ENCODE measurements at places on chromosomes 3 and 15.

DNA sequence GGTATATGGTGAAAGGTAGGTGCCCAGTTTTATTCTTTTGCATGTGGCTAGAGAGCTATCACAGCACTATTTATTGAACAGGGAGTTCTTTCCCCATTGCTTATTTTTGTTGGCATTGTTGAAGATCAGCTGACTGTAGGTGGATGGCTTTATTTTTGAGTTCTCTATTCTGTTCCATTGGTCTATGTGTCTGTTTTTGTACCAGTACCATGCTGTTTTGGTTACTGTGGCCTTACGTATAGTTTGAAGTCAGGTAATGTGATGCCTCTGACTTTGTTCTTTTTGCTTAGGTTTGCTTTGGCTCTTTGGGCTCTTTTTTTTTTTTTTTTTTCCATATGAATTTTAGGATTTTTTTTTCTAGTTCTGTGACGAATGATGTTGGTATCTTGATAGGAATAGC is 139.2 kb upstream of the CTNNB1 start:
- no peak for DNase-seq

GRCh38 chr3:39350714-39351113 is 21.2 kb downstream of the CCR8 start:
- no peak for DNase-seq

DNA sequence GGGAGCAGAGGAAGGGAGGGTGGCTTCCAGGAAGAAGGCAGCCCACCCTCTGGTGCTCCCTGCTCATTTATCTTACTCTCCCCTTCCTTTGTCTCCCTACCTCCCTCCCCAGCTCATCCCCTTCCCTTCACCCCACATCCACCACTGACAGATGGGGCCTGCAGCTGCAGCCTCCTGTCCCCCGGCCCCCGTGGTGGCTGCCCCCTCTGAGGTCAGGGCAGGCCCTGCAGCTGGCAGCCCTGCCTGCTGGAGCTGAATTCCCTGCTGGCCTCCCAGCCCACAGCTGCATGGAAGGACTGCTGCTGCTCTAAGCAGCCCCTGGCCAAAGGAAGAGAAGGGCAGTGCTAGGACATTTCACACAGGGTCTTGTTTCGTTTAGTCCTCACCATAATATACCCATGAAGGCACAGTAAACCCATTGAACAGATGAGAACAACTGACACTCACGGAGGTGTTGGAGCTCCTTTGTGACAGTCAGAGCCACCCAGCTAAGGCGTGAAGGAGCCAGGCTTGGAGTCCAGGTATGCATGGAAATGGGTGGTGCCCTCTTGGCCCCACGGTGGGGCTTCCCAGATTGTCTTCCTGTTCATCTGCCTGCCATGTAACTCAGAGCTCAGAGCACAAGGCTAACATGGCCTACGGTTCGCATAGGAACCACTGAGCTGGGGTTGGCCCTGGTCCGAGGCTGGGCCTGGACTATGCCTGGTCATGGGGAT is 121.7 kb upstream of the PRR20G start:
- DNase-seq: no peak

GRCh38 chr3:19907523-19907922 is 26.5 kb downstream of the EFHB start:
- DNase-seq: no peak

All from AG04449 (cell line).